ENCODE measurements at places on chromosomes 1 and 21.
A peak's percentile ranks its signal among the peaks of the same experiment; 100 is the strongest.

DNA sequence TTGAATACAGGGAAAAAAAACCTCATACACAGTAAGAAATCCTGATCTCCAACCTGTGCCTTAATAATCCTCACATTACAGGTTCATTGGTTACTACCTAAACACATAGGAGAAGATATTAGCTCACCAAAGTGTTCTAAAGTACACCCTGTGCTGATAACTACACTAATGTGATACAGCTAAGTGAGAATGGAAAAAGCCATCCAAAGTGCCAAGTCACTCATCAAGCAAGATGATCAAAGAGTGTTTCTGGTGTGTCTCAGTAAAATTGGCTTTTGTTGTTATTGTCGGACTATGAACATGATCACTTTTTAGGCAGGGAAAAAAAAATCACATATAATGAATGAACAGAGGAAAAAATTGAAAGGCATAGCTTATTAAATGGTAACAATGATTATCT, 31.4 kb downstream of the EPS15 start:
- H3K27me3 ChIP-seq = no peaks in the 10 kb centered on the region
- H3K36me3 ChIP-seq = peaks cover 9% of the 10 kb centered on the region
- peaks cover 34% of the 10 kb centered on the region for H3K4me1 ChIP-seq
- H3K27ac ChIP-seq = no peak overlapping the region
- no peak for DNase-seq
- H3K4me3 ChIP-seq = no peak overlapping the region

- H3K36me3 ChIP-seq = no peaks in the 10 kb centered on the region
- no peak overlapping the region for H3K4me3 ChIP-seq
- H3K4me1 ChIP-seq = no peaks in the 10 kb centered on the region
- H3K27me3 ChIP-seq = no peaks in the 10 kb centered on the region
- no peak for DNase-seq
Measured at GRCh38 chr1:236982380-236982779, 21.9 kb downstream of the MT1HL1 start.

DNA sequence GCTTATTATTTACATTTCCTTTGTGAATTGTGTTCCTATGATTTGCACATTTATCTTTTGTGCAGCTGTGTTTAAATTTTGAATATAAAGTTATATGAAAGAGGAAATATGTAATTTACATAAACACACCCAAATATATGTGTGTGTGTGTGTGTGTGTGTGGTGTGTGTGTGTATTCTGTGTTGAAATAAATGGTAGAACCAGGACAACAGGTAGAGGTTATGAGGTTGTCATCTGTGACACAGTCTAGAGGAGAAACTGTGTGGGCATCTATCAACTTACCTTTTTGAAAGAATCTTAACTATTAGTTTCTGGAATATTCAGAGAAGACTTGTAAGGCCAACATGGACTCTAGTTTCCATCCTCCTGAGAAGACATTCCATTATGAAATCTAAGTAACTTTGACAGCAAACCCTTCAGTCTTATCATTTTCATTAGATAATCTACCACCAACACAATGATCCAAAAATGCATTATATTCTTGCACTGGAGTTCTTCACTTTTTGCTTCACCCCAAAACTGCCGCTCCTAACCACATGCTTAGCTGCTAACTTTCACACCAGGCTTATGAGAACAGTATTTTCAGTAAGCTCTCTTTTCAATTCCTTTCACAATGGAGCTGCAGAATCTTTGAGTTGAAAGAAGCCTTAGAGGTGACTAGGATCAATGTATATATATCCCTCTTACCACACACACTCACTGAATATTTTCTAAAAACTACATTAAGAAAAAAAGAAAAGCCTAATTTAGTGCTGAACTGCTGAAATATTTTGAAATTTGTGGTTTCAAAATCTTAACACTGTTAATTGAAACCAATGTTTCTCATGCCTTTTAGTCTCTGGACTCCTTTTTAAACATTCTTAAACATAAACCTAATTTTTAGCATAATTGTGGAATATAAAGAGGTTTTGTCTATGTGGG, 21.8 kb downstream of the PTPRC start:
- H3K36me3 ChIP-seq = peaks cover 64% of the 10 kb centered on the region
- H3K4me1 ChIP-seq = peaks cover 73% of the 10 kb centered on the region
- H3K4me3 ChIP-seq = peak overlapping the region; percentile 56
- H3K27ac ChIP-seq = peak overlapping the region; percentile 86

DNA sequence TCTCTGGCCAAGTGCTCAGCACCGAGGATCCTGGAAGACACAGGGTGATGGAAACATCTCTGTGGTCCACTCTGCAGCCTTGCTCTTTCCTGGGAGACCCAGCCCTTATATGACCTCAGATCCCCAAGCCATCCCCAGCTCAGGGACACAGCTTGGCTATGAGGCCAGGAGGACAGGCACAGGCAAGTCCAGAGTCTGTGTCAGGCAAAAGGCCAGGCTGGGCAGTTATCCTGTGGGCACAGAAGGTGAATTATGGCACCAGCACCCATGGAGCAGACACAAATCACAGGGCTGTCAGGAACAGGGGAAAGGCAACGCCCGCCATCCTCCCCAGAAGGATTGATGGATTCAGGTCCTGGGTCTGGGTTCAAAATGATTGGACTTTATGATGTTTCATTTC, 52.1 kb upstream of the SCMH1 start:
- no peak overlapping the region for H3K27ac ChIP-seq
- no peaks in the 10 kb centered on the region for H3K4me1 ChIP-seq
- peaks cover 20% of the 10 kb centered on the region for H3K27me3 ChIP-seq

DNA sequence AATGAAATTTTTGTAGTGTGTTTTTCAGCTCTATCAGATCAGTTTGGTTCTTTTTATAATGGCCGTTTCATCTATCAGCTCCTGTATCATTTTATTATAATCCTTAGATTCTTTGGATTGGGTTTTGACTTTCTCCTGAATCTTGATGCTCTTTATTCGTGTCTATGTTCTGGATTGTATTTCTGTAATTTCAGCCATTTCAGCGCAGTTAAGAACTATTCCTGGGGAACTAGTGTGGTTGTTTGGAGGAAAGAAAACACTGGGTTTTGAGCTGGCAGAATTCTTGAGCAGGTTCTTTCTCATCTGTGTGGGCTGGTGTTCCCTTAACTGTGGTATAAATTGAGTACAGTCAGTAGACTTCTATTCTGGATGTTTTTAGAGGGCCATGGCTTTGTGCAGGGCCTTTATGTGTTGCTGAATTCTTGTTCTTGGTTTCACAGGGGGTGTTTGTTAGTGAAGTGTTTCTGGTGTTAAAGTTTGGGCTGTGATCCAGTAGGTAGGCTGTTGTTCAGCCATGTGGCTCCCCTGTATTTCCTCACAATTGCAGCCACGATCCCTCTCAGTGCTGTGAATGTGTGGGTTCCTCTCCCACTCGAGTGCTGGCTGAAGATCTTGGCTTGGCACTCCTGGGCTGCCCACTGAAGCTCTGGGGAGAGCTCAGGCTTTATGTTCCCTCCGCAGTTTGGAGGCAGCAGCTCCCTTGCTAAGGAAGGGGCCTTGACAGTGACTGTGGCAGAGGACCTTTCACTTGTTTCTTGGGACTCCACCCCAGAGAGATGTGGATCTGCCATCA, 56.0 kb upstream of the CCDC190 start:
- no peak overlapping the region for H3K27ac ChIP-seq
- no peak overlapping the region for H3K4me3 ChIP-seq
- no peaks in the 10 kb centered on the region for H3K36me3 ChIP-seq
- H3K4me1 ChIP-seq = peaks cover under 1% of the 10 kb centered on the region
- H3K27me3 ChIP-seq = peaks cover 8% of the 10 kb centered on the region

DNA sequence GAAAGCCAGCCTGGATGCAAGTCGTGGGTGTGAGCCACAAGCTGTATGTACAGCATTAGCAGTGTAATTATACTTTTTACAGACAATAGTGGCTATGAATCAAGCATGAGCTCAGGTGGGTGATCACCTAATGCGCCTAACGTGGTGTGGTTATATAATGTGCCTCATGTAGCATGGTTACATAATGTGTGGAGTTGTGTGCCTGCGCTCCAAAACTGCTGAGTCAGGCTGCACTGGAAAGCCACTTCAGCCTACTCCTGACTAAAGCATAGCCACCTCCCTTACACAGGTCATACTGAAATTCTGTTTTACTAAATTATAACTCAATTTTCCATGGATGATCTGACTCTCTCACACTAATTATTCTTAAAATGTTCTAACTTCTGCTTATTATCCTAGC, 69.8 kb downstream of the KCNT2 start:
- H3K27ac ChIP-seq = no peak overlapping the region
- no peak overlapping the region for H3K4me3 ChIP-seq
- H3K27me3 ChIP-seq = no peaks in the 10 kb centered on the region
- no peaks in the 10 kb centered on the region for H3K4me1 ChIP-seq
- no peak for DNase-seq

GRCh38 chr1:205287767-205288559, 33.6 kb downstream of the NUAK2 start:
- peak overlapping the region; percentile 85 for H3K27ac ChIP-seq
- peak overlapping the region; percentile 26 for H3K4me3 ChIP-seq
- DNase-seq = peak; percentile 97
- peaks cover 70% of the 10 kb centered on the region for H3K4me1 ChIP-seq

GRCh38 chr1:224057461-224058199, 56.3 kb upstream of the FBXO28 start:
- no peaks in the 10 kb centered on the region for H3K36me3 ChIP-seq
- H3K4me1 ChIP-seq = no peaks in the 10 kb centered on the region
- H3K27ac ChIP-seq = no peak overlapping the region
- H3K27me3 ChIP-seq = no peaks in the 10 kb centered on the region
- no peak for DNase-seq
- H3K4me3 ChIP-seq = no peak overlapping the region

- no peak overlapping the region for H3K27ac ChIP-seq
- H3K4me1 ChIP-seq = peaks cover 48% of the 10 kb centered on the region
- H3K36me3 ChIP-seq = peaks cover 9% of the 10 kb centered on the region
- H3K4me3 ChIP-seq = no peak overlapping the region
Measured at GRCh38 chr1:161747801-161748200, 1.8 kb upstream of the DUSP12 start.

DNA sequence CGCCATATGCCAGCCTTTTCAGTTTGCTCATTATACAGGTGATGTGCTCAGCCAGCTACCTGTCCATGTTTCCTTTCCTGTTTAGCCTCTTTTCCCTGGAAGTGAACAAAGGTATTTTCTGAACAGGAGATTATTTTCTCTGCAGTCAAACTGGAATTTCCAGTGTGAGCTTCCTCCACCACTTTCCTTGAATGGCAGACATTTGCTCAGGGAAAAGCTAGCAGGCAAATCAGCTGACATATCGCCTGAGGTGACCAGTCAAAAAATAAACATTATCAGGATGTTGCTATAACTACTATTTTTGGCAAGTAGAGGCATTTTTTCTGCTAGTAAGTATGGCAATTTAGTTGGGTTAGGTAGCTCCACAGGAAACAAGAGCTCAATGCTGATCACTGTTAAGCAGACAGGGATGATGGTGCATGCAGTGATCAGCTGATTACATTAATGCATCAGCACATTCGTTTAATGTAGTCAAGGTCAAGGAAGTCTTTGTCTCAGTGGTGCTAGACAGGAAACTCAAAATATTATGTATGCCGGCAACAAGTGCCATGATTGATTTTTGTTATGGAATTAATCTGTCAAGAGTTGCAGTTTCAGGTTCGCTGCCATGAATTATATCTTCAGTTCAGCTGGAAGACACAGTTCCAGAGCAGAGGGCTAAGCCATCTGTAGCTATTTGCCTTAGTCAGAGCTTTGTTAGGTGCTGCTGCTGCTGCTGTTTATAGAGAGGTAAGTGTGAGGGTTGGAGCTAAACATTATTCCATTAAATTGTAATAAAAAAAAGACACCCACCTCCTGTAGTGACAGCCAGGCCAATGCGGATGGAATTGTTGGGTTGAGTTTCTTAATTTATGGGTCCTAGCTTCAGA, 179.7 kb upstream of the ST6GALNAC5 start:
- no peaks in the 10 kb centered on the region for H3K4me1 ChIP-seq
- no peaks in the 10 kb centered on the region for H3K36me3 ChIP-seq
- no peak for DNase-seq

GRCh38 chr1:51570063-51570710, 46.7 kb upstream of the OSBPL9 start:
- H3K27ac ChIP-seq = peak overlapping the region; percentile 90
- no peak overlapping the region for H3K4me3 ChIP-seq

- DNase-seq = no peak
- H3K4me1 ChIP-seq = peaks cover 4% of the 10 kb centered on the region
- H3K4me3 ChIP-seq = no peak overlapping the region
- H3K27me3 ChIP-seq = peaks cover 34% of the 10 kb centered on the region
- no peaks in the 10 kb centered on the region for H3K36me3 ChIP-seq
- H3K27ac ChIP-seq = no peak overlapping the region
Measured at GRCh38 chr1:159163614-159164228, 7.7 kb upstream of the CADM3 start.

Measured in activated CD8-positive, alpha-beta T cell treated with anti-CD3 and anti-CD28 coated beads for 36 hours (primary cell).